CD4-positive, alpha-beta T cell treated with Interferon gamma for 1 hour (primary cell): ENCODE measurements at places on chromosomes 11 and 22.

DNA sequence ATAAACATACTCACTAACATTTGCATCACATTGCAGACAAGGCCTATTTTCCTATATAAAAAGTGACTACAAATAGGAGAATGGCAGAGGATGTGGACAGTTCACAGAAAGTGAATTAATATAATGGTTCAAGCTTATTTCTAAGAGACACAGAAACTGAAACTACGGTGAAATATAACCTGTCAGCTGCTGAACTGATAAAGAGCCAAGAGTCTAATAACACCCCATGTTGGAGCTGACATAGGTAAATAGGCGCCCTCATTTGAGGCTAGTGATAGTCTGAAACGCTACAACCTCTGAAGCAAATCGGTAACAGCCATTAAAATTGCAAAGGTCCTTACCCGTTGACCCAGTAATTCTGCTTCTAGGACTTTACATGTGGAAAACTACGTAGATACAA, 14.0 kb downstream of the AP1B1 start:
- DNase-seq: no peak

DNA sequence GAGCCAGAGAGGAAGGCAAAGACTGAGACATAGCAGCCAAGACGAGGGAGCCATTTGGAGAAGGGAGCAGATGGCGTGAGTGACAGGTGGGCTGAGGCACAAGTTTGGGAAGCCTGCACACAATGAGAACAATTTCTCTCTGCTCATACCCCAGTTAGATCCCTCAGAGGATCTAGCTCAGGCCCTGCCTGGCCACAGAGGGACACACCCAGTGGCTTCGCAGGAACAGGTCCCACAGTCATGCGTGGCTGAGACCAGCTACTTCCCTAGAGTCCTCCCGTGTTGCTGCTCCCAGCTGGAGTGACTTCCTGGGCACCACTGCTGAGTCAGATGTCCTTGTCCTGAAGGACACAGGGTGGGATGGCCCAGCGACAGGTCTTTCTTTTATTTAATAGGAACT, 33.4 kb upstream of the LYVE1 start:
- peak; percentile 21 for DNase-seq

DNA sequence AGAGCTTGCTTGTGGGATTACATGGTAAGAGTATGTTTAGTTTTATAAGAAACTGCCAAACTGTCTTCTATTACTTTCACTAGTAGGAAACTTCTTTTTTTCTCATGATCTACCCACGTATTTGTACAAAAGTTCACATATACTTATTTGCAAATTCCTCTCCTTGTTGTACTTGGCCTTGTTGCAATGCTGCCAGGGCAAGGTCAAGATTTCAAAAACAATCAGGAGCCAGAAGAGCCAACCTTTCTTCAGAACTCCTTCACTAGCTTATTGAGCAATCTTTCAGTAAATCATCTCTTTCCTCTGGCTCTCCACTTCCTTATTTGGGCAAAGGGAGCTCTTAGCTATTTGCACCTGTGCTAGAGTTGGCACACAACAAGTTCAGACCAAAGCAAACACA, 9.7 kb downstream of the SRSF8 start:
- DNase-seq: no peak

DNA sequence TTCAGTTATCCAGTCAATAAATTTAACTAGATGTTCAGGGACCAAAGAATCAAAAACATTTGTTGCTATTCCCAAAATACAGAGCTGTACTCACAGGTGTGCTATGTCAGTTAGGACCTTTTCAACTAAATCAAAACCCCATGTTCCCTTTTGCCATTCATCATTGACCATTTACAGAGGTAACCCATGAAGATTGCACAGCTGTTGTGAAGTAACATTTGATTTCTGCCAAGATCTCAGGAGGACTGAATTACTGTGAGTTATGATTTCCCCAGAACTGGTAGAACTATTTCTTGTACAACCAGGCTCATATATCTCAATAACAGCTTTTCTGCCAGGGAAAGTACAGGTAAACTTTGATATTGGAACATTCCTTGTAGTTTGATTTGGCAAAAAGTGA, 131.1 kb upstream of the FIBIN start:
- no peak for DNase-seq

DNA sequence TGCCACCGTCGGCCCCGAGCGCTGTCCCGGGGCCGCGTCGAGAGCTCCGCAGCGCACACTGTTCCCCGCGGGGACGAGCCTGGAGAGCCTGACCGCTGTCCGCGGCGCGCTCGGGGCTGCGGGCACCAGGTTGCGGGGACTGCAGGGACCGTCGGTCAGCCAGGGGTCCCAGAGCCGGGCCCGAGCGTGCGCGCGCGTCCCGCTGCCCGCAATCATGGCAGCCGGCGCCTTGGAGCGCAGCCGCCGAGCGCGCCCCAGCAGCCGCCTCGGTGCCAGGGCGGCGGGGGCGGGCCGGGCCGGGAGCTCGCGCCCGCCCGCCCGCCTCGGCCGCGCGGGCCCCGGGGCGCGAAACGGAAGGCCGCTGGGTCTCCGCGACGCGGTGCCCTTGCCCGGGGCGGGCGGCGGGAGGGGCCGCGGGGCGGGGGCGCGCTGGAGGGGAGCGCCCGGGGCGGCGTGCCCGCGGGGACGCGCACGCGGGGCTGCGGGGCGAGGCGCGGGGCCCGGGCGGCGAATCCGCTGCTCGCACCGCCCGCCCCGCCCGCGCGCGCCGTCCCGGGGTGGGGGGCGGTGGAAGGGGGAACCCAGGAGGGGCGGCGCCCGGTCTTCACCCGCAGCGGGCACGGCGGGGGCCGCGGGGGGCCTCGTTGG, 79.4 kb upstream of the PPARA start:
- DNase-seq: peak; percentile 15

GRCh38 chr11:3684819-3685172, 13.6 kb upstream of the CHRNA10 start:
- DNase-seq: no peak

DNA sequence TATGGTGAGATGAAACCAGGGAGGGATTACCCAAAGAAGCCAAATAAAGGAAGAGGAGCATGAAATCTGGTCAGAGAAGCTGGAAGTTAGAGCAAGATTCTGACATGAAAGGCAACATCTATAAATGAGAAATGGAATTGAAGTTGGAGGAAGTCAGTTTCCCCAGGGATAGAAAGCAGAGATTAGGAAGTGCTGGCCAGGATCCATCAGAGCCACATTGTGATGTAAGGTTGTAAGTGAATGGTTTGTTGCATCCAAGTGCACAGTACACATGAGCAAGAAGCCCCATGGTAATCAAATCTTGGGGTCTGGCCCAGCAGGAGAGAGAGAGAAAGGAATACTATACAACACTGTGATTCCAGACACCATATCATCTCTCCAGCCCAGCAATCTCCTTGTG, 6.6 kb upstream of the NLRP10 start:
- DNase-seq: no peak

DNA sequence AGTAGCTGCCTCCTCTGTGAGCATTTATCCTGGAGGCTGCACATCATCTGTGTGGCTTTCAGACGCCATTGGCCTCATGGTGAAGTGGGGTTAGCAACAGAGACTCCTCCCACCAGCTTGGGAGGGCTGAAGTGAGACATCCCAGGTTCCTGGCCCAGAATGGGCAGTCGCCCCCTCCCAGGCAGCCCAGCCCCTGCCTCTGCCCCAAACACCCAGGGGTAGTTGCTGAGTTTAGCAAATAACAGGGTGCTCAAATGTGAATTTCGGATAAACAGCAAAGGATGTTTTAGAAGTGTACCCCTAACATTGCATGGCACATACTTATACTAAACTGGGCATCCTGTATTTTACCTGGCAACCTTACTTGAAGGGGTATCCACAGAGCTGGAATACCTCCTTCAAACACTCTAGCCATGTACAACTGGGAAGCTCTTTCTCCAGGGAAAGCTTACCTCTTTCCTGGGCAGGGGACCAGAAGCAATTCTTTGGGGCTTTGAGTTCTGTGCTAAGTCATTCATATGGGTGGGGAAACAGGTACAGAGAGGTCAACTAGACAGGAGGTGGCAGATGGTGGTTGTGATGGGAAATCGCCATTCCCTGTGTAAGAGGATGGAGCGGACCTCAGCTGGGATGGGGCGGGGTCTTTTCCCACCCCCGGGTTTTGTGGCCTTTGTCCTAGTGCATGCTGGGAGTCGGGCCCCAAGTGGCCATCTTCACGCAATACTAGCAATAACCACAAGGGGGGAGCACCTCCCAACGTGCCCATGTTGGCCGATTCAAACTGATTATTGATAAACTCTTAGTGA, 19.3 kb downstream of the MTFP1 start:
- DNase-seq: peak; percentile 52

DNA sequence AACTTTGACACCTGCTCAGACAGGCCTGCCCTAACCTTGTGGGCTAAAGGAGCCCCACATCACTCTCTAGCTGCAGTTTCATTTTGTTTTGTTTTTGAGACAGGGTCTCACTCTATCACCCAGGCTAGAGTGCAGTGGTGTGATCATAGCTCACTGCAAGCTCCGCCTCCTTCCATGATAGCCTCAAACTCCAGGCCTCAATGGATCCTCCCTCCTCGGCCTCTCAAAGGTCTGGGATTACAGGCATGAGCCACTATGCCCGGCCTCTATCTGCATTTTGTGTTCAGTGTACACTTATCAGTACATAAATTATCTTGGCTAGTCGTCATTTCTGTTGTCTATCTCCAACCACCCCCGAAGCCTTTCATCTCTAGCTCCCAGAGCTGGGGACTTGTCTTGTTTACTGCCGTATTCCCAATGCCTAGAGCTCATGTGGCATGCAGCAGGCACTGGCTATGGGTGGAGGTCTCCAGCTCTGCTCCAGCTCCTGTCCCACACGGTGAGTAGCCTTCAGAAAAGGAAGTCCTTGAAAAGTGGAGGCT, 22.1 kb upstream of the PEX26 start:
- no peak for DNase-seq

DNA sequence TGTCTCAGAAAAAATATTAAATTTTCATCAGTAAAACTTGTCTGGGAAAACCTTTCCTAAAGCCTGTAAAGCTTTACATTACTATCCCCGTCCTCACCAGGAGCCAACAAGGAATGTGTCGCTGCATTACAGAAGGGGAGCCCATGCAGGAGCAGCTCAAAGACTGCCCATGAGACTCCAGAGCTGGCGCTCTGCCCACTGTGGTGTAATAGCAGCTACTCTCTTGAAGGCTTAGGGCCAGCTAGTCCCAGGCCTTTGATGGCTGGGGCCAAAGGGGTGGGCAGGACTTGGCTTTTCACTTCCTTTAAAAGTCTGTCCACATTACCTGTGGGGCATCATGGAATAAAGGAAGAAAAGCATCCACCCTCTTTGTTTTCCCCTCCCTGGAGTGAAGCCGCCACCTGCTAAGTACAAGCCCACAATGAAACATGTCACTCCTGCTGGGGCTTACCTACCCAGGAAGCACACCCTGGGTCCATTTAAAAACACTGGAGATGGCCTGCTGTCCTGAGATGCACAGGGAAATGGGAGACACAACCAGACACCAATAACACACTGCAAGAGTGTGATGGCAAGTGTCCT, 150.7 kb downstream of the ADAMTS15 start:
- no peak for DNase-seq

DNA sequence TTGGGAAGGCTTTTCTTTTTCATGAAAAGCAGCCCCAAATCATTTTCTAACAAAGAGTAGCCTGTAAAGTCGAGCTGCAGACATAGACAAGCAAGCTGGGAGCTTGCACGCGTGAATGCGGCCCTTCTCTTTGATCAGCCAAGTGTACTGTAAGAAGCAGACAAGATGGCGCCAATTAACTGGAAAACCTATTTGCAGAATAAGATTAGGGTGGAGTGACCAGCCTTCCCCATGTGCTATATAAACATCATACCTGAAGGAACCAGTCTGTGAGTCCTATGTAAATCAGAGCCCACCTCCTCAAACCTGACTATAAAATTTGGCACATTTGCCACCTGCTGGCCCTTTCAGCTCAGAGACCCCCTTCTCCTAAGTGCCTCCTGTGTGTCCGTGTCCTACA, 982.7 kb downstream of the OPCML start:
- no peak for DNase-seq

DNA sequence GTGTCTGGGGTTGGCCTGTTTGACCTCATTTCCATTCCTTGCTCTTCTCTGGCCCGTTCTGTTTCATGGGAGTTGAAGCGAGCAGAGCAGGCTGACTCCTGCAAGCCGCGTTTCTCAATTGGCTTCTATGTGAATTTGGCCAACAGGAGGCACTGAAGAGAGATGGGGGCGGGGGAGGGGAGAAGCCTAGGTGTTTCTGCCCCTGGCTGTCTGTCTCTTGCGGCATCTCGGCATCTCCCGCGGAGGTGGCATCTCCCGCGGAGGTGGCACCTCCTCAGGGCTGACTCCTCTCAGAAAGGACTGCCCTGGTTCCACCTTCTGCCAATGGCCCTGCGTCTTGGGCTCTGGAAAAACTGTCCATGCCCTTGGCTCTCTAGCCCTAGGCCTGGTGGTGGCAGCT, 125.6 kb upstream of the CSNK2A3 start:
- DNase-seq: no peak

DNA sequence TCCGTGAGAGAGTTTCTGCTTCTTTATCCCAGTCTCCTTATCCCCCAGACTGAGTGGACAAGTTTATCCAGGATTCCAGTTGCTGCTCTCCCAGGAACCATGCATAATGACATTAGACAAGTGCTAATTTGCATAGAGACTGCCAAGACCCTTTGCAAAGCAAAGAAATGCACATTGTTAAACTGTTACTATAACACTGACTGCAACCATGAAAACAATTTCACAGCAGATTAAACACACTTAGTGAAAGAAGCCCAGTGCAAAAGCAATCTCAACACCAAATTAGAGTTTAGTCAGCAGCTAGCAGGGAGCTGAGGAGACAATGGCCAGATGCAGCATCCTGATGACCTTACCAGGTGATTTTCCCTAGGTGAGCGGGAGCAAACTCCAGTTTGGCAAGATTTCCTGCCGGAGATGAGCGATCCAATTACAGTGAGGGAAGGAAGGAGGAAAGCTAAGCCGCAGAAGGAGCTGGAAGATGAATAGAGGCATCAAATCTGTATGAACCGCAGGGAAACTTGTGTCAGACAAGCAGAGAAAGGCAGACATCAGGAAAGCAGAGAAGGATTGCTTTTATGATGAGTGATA, 273.8 kb upstream of the B3GAT1 start:
- no peak for DNase-seq

DNA sequence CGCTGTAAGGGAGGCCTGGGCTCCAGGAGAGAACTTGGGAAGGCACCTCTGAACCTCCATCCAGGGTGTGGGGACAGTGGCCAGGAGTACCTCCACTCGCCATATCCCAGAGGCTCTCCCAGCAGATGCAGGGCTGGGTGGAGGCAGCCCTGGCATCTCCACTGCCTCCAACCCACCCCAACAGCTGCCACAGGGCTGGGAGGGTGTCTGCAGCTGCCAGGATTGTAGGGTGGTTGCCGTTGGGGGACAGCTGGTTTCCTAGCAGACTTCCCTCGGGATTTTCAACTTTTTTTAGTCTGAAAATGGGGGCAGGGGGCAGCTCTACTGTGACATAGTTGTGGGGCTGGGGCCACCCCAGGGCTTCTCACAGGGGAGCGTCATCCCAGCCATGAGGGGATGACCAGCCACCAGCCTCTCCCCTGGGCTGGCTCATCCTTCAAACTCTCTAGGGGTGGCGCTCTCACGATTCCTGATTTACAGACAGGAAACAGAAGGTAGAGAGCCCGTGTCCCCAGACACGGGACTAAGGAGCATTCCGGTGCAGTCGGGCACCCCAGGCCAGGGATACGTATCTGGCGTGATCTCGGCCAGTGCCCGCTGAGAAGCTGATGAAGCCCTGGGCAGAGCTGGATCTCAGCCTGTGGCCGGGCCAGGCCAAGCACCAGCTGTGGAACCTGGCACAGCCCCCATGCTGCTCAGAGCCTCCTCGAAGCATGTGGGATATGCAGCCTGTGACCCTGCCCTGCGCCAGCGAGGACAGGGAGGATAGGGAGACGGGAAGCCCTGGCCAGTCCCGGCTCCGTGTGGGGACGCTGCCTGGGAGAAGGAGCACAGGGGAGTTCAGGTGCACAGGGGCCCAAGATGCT, 9.9 kb downstream of the PRR5 start:
- DNase-seq: no peak

- no peak for DNase-seq
Measured at GRCh38 chr11:26186389-26186788, 145.5 kb upstream of the ANO3 start.
